ENCODE measurements at places on chromosomes 12 and 14.

- no peak for DNase-seq
These were observed 1598.3 kb downstream of the AACS start for GRCh38 chr12:126663304-126664094.

GRCh38 chr12:47989666-47990065 is 14.6 kb downstream of the COL2A1 start:
- no peak for DNase-seq

- DNase-seq: no peak
These were observed 934 bp upstream of the DCN start for GRCh38 chr12:91183551-91183950.

DNA sequence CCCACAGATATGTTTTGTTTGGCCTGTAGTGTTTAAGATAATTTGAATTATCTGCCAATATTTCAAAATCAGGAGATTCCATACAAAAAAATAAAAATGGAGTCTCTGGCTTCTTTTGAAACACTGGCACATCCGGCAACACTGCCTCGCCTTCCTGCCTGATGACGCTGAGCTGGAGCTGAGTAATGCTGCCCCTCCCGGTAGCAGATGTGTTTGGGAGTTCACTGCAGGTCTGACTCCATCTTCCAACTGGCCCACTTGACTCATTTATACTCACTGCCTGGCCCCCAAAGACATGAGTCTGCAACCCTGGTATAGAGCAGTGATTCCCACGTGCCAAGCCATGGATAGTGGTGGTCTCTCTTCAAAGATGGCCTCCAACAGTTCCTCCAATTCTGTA is 7.4 kb downstream of the CIT start:
- DNase-seq: no peak

DNA sequence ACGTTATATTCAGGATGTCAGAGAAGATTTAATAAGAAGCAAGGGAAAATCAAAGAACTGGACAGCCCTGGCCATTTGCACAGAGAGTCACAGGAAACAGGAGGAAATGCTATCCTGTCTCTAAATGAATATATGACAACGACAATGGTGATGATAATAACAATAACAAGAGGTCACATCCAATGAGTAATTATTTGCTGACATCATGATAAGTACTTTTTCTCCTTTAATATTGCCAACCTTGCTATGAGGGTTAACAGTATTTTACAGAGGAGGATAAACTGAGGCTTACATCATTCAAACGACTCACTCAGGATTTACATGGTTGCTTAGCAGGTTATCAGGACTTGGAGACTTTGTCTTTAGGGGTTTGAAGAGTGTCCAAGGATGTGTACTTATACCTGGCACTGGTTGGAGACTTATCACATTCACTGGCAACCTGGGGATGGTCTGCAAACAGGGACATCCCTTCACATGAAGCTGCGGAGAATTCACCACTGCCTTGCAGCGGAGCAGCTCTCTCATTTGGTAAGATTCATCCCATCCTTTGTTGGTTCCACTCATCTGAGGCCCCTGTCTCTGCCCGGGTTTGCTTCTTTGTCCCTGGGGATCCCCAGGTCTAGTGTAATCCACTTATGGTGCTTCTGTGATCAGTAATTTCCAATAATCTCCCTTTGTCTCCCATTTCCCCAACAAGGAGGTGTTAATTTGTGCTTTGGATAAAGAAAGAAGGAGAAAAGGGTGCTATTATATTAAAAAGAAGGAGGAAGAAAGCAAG is 637.8 kb downstream of the BCL11B start:
- DNase-seq: no peak

DNA sequence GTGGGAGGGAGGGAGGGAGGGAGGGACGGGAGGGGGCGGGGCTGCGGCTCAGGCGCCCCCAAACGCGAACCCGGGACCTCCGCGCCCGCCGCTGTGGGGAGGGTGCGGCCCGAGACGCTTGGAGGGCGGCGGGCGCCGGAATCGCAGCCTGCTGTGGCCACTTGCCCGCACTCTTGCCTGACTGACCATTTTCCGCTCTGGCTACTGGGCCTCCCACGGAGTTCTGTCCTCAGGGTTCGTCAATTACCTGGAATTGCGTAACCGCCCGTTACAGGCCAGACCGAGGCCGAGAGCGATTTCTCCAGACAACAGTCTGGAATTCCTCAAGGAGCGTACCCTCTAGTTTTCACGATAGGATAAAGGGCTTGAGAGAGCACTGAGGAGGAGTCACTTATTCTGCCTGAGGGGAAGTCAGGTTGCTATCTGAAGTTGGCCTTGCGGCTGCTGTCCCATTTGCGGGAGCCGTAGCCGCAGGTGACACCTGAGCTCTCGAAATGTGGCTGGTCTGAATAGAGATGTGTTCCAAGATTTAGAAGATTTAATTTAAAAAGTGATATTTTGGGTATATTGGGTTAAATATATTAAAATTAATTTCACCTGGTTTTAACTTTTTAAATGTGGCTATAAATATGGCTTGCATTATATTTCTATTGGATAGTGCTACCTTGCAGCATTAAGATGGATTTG is 446 bp upstream of the ZNF641 start:
- peak; percentile 65 for DNase-seq

- no peak for DNase-seq
These were observed 950.2 kb downstream of the BCL11B start for GRCh38 chr14:98321841-98322240.

DNA sequence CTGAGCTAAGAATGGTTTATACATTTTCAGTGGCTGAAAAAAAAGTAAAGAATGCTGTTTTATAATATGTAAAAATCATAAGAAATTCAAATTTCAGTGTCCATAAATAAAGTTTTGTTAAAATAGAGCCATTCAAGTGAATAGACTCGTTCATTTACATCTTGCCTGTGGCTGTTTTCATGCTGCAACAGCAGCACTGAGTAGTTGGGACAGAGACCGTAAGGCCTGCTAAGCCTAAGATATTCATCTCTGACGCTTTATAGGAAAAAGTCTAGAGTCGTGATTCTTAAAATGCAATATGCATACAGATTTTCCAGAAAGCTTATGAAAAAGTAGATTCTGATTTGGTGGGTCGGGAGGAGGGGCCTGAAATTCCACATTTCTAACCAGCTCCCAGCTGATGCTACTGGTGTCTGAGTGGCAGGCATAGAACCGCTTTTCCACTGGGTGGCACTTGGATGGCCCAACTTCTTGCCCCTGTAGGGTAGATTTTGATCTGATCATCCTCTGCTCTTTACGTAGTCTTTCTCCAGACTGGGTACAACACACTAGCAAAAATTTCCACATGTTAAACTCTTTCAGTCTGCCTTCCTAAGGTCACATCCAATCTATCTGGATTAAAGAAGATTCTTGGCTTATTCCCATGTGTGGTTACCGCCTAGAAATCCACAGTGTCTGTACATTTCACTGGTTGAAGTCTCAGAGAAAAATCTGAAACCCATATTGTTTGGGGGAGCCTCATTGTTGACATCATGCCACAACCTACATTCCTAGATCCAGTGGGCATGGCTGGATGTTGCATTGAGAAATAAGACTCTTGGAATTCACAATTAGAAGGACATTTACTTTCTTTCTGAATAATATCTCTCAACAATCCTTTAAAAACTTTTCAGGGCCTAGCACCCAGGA is 151.2 kb downstream of the C12orf75 start:
- no peak for DNase-seq

- DNase-seq: no peak
These were observed 432.6 kb downstream of the PCNX1 start for GRCh38 chr14:71339650-71340415.

GRCh38 chr14:23355871-23356435 is 3.3 kb upstream of the SLC22A17 start:
- no peak for DNase-seq

DNA sequence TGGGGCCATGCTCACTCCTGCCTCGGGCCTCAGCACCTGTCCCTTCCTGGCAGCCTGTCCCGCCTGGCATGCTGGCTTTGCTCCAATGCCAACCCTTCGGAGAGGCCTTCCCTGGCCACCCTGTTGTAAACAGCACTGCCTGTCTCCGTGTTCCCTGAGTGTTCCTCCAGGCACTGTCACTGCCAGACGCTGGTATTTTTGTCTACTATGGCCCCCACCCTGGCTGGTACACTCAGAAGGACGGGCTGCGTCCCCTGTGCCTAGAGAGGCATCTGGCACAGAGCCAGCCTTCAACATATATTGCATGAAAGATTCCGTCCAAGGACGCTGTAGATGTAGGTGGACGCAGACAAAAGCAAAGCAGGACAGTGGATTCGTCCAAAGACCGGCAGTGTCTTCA is 2.7 kb upstream of the ASPG start:
- DNase-seq: no peak

DNA sequence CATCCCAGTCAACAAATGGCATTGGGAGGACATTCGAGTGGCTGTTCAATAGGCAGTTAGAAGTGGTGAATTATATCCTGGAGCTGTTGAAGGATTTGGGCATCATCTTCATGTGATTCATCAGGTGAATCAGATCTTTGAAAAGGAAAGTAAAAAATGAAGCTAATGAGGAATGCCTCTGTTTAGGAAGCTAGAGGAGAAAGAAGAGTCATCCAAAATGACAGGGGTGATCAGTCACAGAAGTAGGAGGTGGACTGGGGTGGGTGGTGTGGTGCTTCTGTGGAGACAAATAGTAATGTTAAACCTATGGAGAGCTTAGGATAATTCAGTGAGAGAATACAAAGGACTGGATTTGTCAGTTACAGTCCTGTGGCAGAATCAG is 32.7 kb downstream of the DIP2B start:
- no peak for DNase-seq

DNA sequence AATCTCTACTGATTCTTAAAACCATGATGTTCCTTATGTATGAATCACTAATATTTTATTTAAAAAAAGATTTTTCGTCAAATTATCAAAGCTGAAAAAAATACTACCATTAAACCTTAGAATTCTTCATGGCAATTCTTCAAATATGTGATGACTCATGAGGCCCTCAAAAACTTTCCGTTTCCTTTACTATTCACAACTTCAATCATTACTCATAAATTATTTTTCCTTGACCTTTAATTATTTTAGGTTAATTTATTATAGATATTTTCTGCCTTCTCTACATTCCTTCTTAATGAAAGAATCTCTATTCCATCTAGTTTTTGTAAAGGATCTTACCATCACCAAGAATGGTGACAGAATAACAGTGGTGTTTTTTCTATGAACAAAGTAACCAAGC is 162.1 kb upstream of the SOX5 start:
- no peak for DNase-seq

GRCh38 chr14:63371033-63371432 is 52.3 kb upstream of the GPHB5 start:
- no peak for DNase-seq

- no peak for DNase-seq
These were observed 354.8 kb downstream of the AEBP2 start for GRCh38 chr12:19794116-19794515.

- no peak for DNase-seq
These were observed 18.9 kb downstream of the TMEM120B start for GRCh38 chr12:121731473-121731872.

DNA sequence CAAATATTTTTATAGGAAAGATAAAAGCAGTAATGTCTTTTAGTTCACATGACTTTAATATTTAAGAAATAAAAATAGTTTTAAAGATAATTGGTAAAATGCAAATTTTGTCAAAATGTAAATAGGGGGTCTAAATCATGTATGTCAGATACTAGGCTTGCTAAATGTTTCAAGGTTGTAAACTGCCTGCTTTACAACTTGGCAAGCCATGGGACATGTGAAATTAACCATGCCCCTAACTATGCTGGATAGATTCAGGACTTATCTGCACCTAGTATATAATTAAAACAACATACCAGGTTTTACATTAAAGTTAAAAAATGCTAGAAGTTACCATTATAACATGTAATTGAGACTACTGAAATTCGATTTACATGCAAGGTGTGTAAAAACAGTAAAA is 537.3 kb upstream of the MIS18BP1 start:
- no peak for DNase-seq

DNA sequence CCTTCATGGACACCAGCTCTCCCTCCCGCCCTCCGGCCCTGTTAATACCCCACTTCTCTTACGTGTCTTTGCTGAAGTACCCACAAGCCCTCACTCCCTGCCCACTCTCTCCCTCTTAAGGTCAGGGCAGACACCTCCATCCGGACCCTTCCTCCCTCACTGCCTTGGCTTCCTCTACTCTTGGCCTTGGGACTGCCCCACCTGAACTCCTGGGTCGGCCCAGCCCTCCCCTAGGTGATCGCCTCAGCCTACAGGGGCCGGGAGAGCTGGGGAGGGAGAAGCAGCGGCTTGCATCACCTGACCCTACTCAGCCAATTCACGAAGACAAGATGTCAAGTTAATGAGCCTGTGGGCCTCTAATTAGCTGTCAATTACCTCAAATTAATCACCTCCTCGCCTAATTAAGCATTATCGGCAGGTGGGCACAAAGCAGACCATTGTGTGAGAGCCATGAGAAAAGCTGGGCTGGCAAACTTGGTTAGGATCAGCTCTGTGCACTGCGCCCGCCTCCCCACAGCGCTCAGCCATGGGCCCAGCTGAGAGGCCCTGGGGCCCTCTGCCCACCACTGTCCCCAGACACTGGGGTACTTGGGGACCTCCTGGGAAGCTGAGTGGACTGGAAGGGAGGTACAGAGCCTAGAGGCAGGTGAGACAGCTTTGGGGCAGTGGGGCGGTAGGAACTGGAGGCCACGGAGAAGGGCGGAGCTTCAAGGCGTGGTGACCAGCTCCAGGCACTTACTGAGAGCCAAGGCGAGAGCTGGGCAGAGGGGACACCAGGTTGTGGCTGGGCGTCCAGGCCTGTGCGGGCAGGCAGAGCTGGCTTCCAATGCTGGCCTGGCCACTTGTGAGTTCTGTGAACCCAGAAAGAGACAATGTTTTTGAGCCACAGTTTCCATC is 25.1 kb upstream of the VSX2 start:
- no peak for DNase-seq

GRCh38 chr14:60721326-60722106 is 2.6 kb downstream of the SIX4 start:
- no peak for DNase-seq

DNA sequence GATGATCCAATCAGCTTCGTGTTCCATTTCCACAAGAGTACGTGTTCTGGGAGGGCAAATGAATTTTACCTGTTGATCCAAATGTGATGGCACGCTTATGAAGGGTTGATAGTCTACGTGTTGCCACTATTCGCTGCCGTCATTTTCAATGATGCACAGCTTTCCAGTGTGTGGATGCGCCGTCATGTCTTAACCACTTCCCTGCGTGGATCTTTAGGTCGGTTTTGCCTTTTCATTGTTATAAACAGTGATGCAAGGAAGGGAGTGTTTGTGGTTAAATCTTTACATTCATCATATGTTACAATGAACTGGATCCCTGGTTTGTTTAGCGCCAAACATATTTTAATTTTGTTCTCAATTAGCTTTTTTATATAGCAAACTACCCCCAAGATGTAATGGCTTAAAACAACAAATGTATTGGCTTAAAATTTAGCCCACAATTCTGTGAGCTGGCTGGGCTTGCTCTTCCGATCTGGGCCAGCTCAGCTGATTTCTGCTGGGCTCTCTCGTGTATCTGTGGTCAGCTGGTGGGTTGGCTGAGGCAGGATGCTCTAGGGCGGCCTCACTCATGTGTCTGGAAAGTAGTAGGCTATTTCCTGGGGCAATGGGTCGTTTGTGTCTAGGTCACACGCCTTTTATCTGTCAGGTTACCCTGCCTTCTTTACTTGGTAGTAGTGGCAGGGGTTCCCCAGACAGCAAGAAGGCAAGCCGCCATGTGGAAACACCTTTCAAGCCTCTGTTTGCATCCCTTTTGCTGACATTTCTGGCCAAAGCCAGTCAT is 176.7 kb downstream of the CRADD start:
- DNase-seq: no peak

GRCh38 chr14:21575661-21576060 is 4.2 kb downstream of the OR10G3 start:
- DNase-seq: no peak
